ENCODE measurements at places on chromosomes 5 and 9.

- no peak for DNase-seq
Measured at GRCh38 chr5:95163079-95163478, 121.8 kb downstream of the MCTP1 start.

GRCh38 chr5:3954199-3954598 is 358.6 kb downstream of the IRX1 start:
- DNase-seq = no peak

- DNase-seq = no peak
Measured at GRCh38 chr5:87735923-87736322, 323.2 kb upstream of the CCNH start.

DNA sequence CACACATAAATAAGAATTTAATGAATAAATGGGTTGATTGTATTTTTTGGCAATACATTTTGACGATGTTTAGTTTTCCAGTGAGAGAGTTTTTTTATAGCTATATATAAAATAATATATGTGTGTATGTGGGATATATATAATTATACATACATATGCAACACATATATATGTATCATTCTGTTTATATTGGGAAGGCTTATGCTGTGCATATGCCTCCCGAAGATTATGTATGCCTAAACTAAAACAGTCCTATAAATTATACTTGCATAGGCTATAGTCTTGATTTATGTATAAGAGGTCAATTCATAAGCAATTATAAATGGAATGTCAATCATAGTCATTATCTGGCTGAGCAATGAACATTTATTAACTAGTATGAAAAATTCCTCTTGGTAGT is 151.3 kb upstream of the HMHB1 start:
- DNase-seq = no peak

GRCh38 chr9:88310310-88310980 is 77.8 kb upstream of the SPIN1 start:
- DNase-seq = no peak
